Glomerular endothelial cell (primary cell): ENCODE measurements at places on chromosomes 6 and 20.

DNA sequence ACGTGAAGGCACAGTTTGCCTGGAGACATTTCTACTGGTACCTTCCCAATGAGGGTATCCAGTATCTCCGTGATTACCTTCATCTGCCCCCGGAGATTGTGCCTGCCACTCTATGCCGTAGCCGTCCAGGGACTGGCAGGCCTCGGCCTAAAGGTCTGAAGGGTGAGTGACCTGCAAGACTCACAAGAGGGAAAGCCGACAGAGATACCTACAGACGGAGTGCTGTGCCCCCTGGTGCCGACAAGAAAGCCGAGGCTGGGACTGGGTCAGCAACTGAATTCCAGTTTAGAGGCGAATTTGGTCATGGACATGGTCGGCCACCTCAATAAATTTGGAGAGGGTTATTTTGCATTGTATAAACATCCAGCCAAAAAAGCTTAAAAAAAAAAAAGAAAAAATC, 420.3 kb upstream of the FLRT3 start:
- no peak for DNase-seq

DNA sequence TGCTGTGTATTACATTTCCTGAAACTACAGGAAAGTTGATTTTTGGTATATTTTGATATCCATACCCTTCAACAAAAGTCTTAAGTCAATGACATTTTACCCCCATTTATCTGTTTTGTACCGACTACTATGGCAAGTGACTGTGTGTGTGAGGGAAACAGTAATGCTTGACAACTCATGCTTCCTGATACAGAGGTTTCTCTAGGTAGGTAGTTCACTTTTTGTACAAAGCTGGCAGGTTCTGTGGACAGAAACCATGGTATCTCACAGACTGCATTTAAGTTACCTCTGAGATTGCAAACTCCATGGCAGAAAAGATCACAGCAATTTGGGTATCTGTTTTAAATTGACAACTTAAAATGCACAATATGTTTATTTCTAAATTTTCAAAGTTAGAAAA, 28.8 kb downstream of the FARS2 start:
- DNase-seq: no peak

DNA sequence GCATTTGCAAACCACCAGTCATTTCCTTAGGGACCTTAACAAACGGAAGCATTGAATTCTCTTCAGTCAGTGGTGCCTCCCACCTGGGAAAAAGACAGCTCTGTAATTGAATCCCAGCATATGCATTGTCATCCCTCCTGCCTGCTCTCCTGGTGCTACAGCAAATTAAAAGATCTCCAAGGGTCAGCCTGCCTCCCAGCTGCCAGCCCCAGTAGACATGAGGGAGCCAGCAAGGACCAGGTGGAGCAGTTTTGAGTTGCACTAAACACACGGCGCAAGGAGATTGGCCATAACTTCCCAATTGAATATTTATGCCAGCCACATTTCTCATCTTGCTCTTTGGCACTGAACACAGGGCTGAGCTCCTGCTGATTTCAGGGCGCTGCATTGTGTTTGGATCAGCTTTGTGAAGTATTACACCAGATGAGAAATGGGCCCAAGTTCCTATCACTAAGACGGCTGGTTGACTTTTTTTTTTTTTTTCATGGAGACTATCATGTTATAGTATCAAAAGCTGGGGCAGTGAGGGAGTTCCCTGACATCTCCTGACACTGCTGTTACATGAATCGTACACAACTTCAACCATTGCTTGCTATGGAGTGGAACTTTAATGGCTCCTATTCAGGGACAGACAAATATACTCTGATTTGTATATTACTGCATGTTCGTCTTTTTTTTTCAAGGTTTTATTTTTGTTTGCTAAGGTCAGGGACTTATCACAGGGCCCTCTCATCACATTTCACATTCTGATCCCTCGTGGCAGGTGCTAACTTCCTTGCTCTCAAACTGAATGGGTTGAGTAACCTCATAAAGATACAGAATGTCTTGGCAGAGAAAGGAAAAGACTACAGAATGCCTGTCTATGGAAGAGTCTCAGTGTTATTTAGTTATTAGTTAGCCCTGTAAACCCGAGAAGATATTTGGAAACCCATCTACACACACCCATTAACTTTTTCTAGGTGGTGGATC, 191.1 kb downstream of the EYA4 start:
- no peak for DNase-seq

GRCh38 chr6:158570681-158570962, 10.7 kb downstream of the TMEM181 start:
- no peak for DNase-seq

DNA sequence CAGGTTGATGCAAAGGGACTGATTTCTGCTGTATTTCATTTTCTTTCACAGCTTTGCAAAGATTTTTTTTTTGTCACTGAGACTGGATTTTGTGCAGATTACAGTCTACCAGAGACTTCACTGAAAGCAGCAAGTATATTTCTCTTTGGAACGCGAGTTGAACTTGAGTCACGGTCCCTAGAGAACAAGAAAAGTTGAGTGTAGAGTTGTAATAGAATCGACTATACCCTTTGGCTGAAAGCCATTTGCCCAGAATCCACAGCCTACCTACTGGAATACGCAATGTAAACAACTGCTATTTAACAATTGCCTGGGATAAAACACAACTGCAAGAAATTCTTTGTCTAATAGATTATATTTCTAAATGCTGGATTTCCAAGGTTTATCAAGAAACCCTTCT, 520.6 kb downstream of the HDGFL1 start:
- no peak for DNase-seq

DNA sequence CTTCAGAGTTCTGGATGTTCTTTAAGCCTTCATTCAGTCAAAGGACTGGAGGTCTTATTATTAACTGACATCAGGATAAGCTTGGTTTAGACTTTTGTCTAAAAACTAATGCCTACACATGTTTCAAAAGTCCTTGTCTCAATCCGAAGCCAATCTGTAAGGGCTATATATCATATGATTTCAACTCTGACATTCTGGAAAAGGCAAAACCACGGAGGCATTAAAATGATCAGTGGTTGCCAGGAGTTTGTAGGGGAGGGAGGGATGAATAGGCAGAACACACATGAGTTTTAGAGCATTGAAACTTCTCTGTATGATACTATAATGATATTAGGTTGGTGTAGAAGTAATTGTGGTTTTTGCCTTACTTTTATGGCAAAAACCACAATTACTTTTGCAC, 1285.8 kb upstream of the CITED2 start:
- DNase-seq: no peak

- DNase-seq: no peak
Measured at GRCh38 chr6:37709932-37710555, 12.4 kb upstream of the MDGA1 start.

DNA sequence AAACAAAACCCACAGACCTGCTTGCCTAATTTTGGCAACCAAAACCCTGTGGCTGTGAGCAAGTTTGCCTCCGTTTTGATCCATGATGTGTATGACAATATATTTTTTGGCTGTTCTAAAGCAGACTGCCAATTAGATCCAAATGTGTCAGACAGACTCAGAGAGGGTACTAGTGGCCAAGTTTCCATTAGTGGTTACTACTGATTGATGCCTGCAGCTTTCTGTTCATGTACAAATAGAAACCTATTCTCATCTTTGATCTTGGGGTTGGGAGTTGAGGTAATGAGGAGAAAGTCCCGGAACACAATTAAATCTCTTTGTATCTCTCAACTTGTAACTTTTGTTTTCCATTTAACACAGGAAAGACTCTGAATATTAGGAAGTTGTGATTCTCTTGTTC, 100.9 kb downstream of the RNF144B start:
- DNase-seq: no peak

GRCh38 chr6:159577564-159577963, 115.5 kb downstream of the SOD2 start:
- no peak for DNase-seq

- DNase-seq: no peak
Measured at GRCh38 chr20:62236200-62236599, 2.1 kb upstream of the OSBPL2 start.

DNA sequence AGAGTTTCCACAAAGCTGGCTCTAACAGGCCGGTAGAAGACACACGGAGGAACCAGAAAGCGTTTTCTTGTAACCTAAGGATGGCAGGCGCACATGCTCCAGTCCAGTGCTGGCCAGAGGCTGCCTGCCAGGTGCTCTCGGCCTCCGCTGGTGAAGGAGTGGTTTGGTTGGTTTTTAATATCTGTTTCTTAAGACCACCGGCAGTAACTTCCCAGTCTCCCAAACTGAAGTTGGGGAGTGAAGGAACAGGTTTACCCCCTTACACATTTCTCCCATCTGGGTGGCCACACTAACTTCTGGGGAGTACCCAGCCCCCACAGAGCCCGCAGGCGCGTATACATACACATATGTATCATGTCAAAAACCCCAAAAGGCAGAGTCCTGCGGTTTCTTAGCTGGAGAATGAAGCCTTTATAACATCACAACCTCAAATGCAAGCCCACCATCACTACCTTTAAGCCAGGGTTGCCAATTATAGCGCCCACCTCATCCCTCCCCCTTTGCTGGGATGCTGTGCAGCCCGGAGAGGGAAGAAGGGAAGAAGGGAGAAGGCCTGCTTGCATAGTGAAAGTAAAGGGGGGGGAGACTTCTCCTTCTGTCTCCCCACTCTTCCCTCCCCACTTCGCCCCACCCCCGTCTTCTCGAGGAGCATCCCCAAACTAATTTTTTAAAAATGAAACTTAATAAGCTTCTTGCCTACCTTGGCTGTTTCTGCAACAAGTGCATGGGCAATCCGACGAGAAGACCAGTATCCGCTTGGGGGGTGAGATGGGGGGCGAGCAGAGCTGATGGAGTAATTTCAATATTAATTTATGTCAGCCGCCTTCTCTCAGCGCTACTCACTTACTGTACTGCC, 1.0 kb downstream of the TRERF1 start:
- no peak for DNase-seq

DNA sequence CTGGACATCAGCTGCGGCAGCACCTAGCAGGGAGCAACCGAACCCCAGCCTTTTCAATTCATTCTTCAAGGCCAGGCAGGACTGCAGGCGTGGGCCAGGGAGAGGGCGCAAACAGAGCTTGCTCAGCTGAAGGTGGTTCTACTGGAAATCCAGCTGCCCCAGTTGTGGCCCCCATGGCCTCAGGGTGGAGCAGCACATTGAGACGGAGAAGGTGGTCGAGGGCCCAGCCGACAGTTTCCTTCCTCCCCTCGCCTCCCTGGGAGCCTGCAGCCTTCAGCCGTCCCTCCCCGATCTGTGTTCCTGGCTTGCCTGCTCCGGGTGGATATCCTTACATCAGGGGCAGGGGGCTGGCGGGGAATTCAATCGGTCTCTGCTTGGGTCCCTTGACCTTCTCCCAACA, 217.8 kb downstream of the ANKRD60 start:
- no peak for DNase-seq

DNA sequence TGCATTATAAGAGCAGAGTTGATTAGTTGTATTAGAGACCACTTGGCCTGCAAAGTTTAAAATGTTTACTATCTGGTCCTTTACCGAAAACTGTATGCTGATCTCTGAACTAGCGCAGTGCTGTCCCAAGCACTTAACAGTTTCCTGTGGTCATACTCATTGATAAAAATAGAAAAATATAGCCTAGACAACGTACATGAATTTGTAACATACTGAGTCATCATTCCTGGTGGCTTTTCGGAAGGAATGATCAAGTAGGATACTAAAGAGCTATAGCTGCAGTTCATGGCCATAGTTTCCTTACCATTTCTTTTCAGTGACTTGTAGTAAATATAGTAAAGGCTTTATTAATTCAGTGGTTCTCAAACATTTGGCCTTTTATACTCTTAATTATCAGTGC, 18.4 kb downstream of the TTK start:
- peak; percentile 69 for DNase-seq

DNA sequence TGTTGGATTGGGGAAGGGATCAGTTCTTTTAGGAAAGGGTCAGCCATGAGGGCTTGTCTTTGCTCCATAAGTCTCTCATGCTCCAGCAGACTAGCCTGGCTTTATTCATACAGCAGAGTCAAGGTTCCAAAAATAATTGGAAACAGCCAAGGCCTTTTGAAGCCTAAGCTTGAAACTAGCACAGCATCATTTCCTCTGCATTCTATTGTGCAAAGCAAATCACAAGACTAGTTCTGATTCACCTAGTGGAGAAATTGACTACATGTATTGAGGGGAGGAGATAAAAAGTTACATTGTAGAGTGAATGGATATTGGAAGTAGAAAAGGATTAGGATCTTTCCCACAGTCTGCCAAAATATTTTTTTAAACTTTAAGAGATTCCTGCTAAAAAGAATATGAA, 159.3 kb upstream of the PLCB4 start:
- DNase-seq: no peak

- DNase-seq: no peak
Measured at GRCh38 chr6:2940010-2940850, 31.1 kb downstream of the SERPINB6 start.
